ENCODE measurements at places on chromosomes 3 and 15. TPM values are rescaled to one million over a fixed set of nuclear protein-coding genes. Genes with fewer than 3 reads are reported as not detected.

The ANKRD63 gene
- total RNA-seq, result 0.22 TPM

The PXYLP1 gene
- 21.8 TPM for total RNA-seq

The C3orf49 gene
- not detected for total RNA-seq

The RBPMS2 gene
- total RNA-seq, result 0.44 TPM

The IL5RA gene
- total RNA-seq, result 0.04 TPM

All from muscle of leg (tissue), 16 donors.